ENCODE measurements at places on chromosomes 5 and 9.

DNA sequence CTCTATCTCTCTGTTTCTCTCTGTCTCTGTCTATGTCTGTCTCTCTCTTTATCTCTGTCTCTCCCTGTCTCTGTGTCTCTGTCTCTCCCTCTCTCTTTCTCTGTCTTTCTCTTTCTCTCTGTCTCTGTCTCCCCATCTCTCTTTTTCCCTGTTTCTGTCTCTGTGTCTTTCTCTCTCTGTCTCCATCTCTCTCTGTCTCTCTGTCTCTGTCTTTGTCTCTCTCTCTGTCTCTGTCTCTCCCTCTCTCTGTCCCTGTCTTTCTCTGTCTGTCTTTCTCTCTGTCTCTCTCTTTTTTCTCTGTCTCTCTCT lies 2.1 kb upstream of the SLC6A19 start:
- DNase-seq = no peak

- no peak for DNase-seq
These were observed 75.3 kb downstream of the SLC1A3 start for GRCh38 chr5:36681711-36682110.

GRCh38 chr5:66880401-66880800 lies 284.2 kb downstream of the MAST4 start:
- DNase-seq = no peak

GRCh38 chr5:151870271-151870670 lies 54.4 kb downstream of the GLRA1 start:
- DNase-seq = no peak

DNA sequence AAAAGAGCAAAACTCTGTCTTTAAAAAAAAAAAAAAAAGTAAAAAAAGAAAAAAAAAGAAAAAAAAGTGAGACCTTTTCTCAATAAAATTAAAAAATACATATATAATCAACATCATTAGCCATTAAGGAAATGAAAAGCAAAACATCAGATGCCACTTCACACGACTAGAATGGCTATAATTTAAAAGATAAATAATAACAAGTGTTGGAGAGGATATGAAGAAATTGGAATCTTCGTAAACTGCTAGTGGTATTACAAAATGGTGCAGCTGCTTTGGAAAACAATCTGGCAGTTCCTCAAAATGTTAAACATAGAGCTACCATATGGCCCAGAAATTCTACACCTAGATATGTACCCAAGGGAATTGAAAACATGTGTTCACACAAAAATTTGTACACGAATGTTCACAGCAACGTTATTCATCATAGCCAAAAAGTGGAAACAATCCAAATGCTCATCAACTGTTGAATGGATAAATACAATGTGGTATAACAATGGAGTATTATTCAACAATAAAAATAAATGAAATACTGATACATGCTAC lies 45.3 kb upstream of the SIL1 start:
- DNase-seq = no peak

DNA sequence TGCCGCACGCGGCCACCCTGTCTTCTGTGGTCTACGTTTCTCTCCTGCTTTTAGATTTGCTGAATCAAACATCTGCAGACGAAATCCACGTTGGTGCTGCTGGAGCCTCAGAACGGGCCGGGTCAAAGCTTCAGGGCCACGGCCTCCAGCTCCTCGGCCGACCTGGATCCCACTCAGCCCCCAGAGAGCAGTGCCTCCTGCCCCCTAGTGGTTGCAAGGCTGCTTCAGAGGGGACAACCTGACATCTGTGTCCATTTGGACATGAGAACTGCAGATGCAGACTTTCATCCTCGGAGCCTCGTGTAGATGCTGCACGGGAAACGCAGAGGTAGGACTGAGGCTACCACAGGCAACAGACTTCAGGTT lies 23.0 kb upstream of the SLC6A3 start:
- peak; percentile 36 for DNase-seq

- DNase-seq = no peak
These were observed 29.8 kb upstream of the ENHO start for GRCh38 chr9:34552606-34552981.

- DNase-seq = no peak
These were observed 40.9 kb downstream of the ARHGEF28 start for GRCh38 chr5:73666891-73667290.

- no peak for DNase-seq
These were observed 52.7 kb downstream of the ITGA1 start for GRCh38 chr5:52840277-52841050.

DNA sequence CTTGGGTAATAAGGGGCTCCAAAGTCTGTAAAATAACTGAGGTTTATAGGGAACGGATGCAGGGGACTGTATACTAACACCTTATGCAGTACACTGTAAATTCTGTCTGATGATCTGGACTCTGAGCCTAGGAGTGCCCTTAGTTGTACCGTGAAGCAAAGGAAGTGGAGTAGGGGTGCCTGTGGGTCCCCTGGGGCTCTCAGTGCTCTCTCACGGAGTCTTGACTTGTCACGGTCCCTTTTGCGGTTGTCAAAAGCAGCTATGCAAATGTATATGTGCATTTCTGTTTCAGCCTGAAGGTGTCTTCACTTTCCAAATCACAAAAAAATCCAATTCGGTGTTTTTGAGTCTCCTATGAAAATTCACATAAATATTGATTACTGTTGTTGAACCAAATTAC lies 17.8 kb downstream of the DMRT1 start:
- no peak for DNase-seq

- DNase-seq = no peak
These were observed 170.0 kb upstream of the DAPK1 start for GRCh38 chr9:87327575-87328125.

DNA sequence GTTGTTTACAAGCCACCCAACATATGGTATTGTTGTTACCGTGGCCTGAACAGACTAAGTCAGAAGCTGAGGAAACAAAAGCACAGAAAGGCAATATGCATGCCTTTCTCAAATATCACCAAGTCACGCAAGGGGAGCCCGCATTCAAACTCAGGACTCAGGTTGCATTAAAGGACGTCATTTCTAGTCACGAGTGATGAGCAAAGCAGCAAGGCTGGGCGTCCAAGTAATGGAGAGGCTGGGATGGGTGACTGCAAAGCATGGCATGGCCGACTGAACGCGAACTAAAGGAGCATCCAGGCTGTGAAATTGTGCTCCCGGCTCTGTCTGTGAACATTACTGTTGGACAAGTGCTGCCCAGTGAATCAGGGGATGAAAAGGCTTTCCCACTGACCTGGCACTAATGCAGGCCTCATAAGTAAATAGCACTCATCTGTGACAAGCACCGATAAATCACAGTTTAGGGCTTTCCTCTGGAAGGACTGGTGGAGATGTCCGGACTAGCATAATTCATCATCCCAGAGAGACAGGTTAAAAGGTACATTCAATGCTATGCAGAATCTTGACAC lies 202.8 kb downstream of the SPOCK1 start:
- DNase-seq = no peak

GRCh38 chr5:139430015-139430414 lies 9.3 kb downstream of the DNAJC18 start:
- no peak for DNase-seq

DNA sequence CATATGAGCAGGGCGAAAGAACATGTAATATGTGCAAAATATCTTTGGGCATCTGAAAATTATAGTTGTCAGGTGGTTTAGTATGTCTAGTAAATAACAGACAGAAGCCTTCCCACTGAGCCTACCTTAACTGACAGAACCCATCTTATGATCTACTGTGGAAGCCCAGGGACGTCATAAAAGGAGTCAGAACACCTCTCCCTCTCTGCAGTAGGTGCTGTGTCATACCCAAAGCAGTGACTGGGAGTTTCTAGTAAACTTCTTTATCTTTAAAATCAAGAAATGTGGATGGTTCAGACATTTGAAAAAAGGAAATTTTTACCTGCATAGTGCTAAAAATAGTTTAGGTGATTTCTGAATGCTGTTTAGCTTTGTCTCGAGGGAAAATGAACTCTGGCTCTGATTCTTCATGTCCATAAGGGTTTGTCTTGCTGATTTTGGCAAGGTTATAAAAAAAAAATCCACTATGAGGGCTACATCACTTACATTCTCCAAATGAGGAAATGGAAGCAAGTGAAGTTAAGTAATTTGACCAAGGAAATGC lies 104.0 kb downstream of the NUDT12 start:
- no peak for DNase-seq

- DNase-seq = no peak
These were observed 84.8 kb downstream of the SLC25A46 start for GRCh38 chr5:110823571-110823970.

DNA sequence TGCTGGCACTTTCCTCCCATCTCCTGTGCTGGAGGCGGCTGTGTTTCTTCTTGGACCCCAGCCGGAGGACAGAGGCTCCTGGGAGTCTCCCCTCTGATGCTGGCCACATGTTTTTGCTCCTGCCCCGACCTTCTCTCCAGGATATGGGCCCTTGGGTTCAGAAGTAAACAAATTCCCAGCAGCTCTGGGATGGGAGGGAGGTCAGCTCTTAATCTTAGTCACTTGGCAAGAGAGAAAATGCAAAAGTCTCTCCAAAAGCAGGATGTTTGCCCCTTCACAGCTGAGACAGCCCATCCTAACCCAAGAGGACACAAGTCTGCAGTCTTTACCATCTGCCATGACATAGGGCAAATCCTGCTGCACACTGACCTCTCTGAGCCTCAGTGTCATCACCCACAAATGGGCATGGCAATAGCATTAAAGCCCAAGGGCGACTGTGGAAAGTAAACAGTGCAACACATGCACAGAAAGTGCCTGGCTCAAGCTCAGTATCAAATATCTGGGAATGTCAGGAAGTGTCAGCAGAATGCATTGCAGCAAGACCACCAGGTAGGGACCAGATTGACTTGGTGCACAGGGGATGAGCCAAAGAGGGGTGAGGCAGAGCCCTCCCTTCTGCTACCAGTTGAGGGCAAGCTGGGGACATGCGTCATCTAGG lies 117.0 kb upstream of the CXCL14 start:
- no peak for DNase-seq

GRCh38 chr5:58774937-58775336 lies 192.1 kb downstream of the RAB3C start:
- DNase-seq = no peak

DNA sequence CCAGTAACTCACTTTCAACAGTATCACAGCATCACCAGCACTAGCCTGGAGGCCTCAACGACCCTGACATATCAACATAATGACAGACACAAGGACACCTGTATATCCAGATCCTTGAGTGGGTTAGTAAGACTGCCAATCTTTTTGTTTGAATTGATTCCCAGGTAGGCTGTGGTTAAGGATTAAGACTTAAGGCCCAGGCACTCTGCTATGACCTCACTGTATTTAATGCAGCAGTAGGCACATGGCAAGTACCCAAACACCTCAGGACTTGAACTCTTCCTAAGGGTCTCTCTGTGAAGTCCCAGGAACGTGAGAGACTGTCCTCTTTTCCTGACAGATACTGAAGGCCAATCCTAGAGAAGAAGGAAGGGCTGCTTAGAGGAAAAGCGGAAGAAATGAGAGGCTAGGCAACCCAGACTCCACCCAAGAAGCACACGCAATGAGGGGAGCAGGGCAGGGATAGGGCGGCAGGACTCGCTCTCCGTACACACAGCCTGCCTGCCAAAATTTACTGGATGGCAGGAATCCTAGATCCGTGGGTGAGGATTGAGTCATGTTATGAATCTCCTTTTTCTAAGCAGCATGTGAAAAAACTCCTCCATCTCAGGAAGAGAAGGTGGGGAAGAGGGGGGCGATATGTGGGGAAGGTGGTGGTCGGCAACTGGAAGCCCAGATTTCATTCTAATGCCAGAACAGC lies 93.4 kb downstream of the SIL1 start:
- DNase-seq = no peak

DNA sequence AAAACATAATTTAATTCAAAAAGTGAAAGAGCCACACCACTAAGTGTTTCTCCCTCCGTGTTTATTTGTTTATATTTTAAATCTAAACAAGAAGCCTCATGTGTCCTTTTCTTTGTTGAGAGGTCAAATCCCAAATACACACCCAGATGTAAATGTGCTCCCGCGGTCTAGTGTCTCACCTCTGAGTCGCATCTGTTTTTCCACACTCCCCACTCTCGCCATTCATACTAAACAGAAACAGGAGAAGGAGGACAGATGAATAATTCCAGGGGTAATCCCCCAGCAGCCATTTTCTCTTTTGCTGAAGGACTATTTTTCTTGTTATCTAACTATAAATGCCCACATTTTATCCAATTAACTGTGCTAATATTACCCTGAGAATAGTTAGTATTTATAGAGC lies 361.6 kb upstream of the RIOK2 start:
- no peak for DNase-seq

DNA sequence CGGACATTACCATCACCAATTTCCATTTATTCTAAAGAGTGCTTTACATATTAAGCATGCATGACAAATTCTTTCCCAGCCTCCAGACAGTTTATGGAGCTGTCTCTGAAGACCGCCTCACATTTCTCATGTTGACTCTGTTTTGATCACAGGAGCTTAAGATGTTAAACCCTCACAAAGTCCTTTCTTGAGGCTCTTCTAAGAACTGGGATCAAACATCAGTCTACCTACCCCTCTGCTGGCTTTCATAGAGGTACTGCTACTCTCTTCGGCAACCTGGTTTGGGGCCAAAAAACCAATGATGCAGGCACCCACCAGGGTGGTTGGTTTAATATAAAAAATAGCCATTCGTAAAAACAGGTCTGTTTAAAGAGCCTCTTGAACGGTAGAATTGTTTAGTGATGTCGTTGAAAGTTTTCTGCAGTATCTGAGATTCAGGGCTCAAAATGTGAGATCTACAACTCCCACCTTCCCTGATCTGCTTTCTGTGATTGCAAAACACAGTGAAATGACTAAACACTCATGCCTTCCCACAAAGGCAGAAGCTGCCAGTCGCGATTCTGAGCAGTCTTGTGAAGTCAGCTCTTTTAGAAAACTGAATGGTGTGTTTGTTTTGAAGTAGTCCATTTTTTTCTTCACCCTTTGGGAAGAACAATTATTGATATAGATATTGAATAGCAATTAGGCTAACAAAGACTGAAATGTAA lies 3.5 kb downstream of the RXFP3 start:
- DNase-seq = no peak

- DNase-seq = no peak
These were observed 143.0 kb upstream of the SHB start for GRCh38 chr9:38212016-38212415.

DNA sequence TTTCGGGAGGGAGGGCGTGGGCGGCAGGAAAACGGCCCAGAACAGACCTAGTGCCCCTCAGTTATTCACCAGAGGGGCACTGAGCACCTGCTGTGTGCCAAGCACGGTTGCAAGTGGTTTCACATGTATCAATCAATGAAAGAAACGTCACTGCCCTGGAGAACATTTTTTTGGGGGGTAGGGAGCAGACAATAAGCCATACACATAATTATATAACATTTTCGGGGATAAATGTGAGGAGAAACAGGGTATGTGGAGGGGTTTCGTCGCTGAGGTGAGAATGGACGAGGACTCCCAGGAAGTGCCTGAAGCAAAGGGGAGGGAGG lies 444 bp upstream of the ZNF354A start:
- DNase-seq = peak; percentile 19

DNA sequence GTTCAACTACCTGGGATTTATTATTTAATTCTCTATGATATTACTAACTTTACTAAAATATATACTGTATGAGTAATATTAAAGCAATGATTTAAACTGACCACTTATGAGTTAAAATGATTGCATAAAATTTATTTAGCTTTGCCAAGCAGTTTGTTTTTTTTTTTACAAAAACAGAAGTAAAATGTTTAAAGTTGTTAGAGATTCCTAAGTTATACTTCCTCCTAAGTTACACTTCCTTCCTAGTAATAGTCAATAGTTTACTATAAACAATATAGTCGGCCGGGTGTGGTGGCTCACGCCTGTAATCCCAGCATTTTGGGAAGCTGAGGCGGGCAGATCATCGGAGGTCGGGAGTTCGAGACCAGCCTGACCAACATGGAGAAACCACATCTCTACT lies 23.7 kb upstream of the LRRC19 start:
- DNase-seq = no peak

All from CD4-positive, alpha-beta T cell treated with Interleukin-6 for 4 hours (primary cell).